IMR-90 (cell line): ENCODE measurements at places on chromosomes 6 and 20. TPM values are rescaled to one million over a fixed set of nuclear protein-coding genes. Genes with fewer than 3 reads are reported as not detected.

Gene HDGFL1
- polyA plus RNA-seq = not detected in 2 replicates

Gene ERVFRD-1
- not detected in 2 replicates for polyA plus RNA-seq

Gene SEL1L2
- polyA plus RNA-seq = not detected in 2 replicates

Gene CD164
- 146 and 148 TPM in 2 replicates for polyA plus RNA-seq

Gene HSPA1B
- polyA plus RNA-seq = 59.4 and 61.1 TPM in 2 replicates

Gene TMC2
- not detected in 2 replicates for polyA plus RNA-seq

Gene ULBP3
- polyA plus RNA-seq = 11.1 and 13.2 TPM in 2 replicates

Gene TNFRSF6B
- 11.0 and 12.0 TPM in 2 replicates for polyA plus RNA-seq

Gene ZKSCAN3
- polyA plus RNA-seq = 2.1 and 3.7 TPM in 2 replicates

Gene SGK2
- 0.10 TPM in 1 of 2 replicates, not detected in the other for polyA plus RNA-seq

Gene TRIM38
- 3.3 and 4.1 TPM in 2 replicates for polyA plus RNA-seq

Gene KCNK16
- polyA plus RNA-seq = not detected in 2 replicates

Gene ADTRP
- 0.14 and 0.50 TPM in 2 replicates for polyA plus RNA-seq

Gene NR2E1
- not detected in 2 replicates for polyA plus RNA-seq

Gene MYCT1
- polyA plus RNA-seq = 0.79 and 0.89 TPM in 2 replicates

Gene RIMS1
- 0.44 and 0.46 TPM in 2 replicates for polyA plus RNA-seq

Gene RREB1
- 4.7 and 14.5 TPM in 2 replicates for polyA plus RNA-seq

Gene PSORS1C2
- not detected in 2 replicates for polyA plus RNA-seq

Gene RCAN2
- 1.8 TPM in 2 replicates for polyA plus RNA-seq

Gene ETV7
- 0.17 and 0.19 TPM in 2 replicates for polyA plus RNA-seq

Gene GGTLC1
- not detected in 2 replicates for polyA plus RNA-seq
